ENCODE measurements at places on chromosomes 1 and 21.

DNA sequence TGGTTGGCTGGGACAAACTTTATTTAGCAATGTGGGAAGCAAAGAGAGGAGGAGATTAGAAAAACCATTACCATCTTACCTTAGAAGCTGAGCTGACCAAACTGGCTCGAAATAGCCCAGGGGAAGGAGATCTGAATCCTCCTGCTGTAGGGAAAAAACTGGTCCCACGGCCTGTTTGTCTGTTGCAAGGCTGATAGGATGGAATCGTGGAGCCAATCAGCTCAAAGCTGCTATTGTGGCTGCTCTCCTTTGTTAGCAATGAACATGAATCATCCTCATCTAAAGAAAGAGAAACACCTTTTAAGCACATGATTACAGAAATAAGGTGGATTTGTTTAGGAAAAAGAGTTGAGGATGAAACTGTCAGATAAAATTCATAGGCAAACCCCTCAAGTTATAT is 21.5 kb downstream of the CLSPN start:
- no peak for DNase-seq

- no peak for DNase-seq
These were observed 21.0 kb upstream of the GADD45A start for GRCh38 chr1:67664048-67664447.

GRCh38 chr1:30312226-30312625 is 411.2 kb downstream of the MATN1 start:
- DNase-seq = no peak

GRCh38 chr1:39328586-39329121 is 124.2 kb downstream of the MACF1 start:
- no peak for DNase-seq

DNA sequence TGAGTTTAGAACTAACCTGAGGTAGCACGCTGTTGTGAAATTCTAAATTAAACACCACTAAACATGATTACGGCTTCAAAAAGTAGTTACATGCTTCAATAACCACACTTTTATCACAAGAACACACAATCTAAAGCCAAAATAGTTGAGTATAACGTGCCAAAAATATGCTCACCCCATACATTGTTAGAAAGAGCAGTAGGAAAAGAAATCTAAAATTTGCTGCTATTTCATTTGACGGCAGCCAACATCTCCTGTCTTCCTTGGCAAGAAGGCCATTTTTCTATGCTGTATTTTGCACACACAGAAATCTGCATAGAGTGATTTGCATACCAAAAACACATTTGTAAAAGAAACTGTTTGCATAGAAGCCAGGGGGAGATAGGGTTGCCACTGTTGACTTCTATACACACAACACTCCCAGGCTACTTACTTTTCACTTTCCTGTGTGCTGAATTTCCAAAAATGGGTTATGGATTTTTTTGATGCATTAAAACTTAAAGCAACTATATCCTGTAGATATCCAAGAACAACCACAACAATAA is 42.9 kb upstream of the DMRTB1 start:
- no peak for DNase-seq

DNA sequence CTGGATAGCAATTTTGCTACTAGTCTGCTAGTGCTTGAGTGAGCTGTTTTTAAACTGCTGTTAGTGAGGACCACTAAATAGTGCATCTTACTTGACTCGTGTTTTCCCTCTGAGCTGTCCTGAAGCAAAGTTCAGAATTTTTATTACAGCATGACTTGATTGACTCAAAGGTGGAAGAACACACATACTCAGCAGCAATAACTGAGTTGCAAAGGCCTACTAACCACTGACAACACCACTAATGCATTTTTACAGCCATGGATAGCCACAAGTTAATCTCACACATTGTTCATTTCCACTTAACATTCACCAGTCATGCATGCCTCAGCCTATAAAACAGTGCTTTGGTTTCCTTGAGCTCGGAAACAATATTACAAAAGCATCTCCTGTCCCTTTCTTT is 148.7 kb downstream of the RUNX1 start:
- DNase-seq = no peak

GRCh38 chr1:114349891-114350605 is 161.0 kb downstream of the TRIM33 start:
- DNase-seq = no peak

DNA sequence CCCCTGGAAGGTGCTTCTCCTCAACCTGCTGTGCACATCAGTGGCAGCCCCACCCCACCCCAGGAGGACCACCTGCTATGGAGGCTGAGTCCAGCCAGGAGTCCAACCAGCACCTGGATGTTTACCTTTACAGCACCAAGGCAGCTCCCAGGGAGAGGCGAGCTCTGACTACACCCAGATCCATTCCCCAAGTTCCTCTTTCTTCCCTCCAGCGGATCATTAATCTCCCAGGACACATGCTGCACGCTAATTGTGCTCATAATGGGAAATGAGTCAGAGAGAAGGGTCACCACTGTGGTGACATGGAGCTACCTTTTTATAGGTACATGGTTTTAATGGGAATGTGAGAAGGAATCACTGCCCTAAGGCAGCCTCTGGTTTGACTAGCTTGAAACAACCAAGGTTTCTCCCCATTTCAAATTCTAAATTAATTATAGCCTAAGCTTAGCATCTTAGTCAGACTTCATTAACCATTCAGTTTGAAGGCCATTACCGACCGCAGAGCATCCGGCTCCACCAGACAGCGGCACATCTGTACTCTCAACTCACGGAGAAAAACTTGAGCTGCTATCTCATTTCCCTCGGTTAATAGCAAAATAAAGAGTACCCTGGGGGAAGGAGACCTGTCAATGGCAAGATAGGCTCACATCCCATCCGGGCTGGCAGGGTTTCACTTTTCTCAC is 173.1 kb upstream of the GALNT2 start:
- no peak for DNase-seq

DNA sequence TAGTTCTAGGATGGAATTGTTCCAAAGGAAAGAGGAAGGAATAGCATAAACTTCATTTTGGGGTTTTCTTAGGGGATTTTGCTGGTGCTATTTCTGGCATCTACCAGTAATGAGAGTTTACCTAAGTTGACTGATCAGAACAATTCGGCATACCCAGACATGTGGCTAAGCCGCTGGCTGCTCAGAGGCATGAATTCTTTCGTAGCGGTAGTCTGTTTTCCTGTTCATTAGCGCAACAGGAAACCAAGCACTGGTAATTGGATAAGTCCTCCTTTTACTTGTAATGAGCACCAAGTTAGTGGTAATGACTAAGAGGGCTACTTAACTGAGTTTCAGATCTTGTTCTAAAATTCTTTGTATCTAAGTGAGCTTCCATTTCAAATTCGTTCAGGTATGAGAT is 38.6 kb downstream of the C21orf91 start:
- no peak for DNase-seq

DNA sequence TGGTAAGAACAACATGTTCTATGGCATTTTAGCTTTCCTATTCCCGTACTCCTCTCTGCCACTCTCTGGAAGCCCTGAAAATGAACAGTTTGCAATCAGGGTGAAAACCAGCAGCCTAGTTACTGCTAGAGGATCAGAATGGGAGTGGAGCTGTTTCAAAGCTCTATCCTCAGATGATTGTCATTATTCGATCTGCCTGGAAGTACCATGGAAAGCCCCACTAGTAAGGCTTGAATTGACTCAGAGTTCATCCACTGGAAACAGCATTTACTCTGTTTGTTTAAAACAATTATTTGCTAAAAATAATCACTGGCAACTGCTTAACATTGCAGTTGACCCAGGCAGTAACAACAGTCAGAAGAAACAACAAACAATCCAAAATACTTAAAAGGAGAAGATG is 91.2 kb downstream of the USH2A start:
- no peak for DNase-seq

- no peak for DNase-seq
These were observed 2.1 kb upstream of the DNMT3L start for GRCh38 chr21:44263768-44264167.

- DNase-seq = no peak
These were observed 161.6 kb downstream of the LRRC40 start for GRCh38 chr1:70043804-70044203.

- DNase-seq = no peak
These were observed 116.0 kb downstream of the TTLL7 start for GRCh38 chr1:83882906-83883305.

DNA sequence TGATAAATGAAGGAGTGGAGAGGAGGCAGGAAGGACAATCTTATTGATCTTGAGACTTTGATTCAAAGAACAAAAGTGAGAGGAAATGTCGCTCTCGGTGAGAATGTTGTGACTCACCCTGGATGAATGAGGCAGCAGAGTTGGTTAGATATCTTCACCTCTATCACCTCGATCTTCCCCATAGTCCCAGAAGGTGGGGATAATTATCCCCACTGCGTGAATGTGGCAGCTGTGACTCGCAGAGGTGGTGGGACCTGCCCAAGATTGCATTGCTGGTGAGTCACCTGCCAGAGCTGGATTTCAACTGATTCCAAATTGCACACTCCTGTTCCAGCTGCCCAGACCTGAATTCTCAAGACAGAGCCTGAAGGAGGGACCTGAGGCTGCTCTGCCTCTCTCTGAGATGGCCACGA is 105.0 kb downstream of the MATN1 start:
- DNase-seq = no peak

DNA sequence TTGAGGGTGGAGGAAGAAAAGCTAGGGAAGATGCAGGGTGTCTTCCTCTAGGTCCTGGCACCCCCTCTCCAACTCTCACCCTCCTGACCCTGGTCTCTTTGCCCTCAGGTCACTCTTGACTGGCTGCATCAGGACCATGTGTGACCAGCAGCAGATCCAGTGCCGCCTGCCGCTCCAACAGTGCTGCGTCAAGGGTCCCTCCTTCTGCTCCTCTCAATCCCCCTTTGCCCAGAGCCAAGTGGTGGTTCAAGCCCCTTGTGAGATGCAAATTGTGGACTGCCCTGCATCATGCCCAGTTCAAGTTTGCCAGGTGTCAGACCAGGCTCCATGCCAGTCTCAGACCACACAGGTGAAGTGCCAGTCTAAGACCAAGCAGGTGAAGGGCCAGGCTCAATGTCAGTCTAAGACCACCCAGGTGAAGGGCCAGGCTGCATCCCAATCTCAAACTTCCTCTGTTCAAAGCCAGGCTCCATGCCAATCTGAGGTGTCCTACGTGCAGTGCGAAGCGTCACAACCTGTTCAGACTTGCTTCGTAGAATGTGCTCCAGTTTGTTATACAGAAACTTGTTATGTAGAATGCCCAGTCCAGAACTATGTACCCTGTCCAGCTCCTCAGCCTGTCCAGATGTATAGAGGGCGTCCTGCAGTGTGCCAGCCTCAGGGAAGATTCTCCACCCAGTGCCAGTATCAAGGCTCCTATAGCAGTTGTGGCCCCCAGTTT is 1.8 kb downstream of the KPRP start:
- no peak for DNase-seq

GRCh38 chr1:60809204-60809980 is 273.0 kb upstream of the NFIA start:
- DNase-seq = no peak

All from stimulated activated CD4-positive, alpha-beta T cell treated with anti-CD3 and anti-CD28 coated beads, TNF-alpha, amount 100 ng/mL, for 1 hour (primary cell).